Stimulated activated CD4-positive, alpha-beta T cell treated with anti-CD3 and anti-CD28 coated beads, Interleukin-4, amount 100 ng/mL, for 1 hour (primary cell): ENCODE measurements at places on chromosomes 7 and 10.
A peak's percentile ranks its signal among the peaks of the same experiment; 100 is the strongest.

DNA sequence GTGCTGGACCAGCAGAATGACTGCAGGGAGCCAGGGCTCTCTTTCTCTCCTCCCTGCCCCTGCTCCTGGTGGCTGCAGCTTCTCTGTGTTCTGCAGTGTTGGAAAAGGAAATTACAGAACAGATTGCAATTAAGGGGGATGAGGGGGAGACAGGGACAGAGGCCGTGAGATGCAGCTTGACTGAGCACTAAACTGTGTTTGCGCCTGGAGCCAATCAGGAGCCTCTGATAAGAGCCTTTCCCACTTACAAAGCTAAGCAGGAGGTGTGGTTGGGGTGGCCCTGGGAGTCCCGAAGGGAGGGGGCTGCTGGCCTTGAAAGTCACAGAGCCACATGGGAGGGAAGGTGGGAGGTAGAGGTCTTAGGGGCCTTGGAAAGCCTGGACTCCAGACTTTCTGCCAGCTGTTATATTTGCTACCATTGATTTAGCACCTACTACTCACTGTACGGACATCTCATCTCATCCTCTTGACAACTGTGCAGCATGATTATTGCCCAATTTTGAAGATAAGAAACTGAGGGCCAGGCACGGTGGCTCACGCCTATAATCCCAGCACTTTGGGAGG lies 26.7 kb downstream of the TRIM8 start:
- DNase-seq, result no peak

DNA sequence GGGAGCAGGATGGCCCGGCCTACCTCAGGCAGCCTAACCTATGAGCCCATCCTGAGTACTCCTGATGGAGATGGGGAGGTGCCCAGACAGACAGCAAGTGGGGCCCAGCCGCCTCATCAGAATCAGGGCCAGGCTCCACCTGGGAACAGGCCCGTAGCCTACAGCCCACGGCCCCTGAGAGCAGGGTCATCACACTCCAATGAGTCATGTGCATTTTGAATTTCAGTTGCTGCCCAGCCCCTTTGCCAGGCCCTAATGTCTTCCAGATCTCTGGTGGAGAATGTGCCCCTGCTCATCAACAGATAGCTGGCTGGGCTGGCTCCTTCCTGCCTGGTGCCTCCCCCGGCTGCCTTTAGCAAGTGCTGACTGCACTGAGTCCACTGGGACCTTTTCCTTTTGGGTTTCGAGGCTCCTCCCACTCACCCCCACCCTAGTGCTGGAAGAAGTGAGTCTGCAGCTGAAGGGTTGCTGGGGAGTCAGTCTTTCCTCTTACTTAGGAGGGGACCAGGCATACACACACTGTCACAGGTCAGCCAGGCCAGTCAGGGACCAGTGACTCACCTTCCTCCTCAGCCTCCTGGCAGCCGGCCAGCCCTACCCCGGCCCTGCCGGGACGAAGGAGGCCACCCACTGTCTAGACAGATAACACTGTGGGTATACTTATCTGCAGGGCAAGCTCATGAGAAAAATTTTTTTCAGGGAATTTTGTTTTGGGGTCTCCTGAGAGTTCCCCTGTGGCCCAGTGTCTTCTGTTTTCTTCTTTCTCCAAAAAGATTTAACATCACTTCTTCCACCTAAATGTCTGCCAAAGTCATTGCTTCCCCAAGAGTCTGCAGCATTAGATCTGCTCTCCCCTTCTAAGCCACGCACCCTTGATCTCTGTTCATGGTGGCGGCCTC lies 9.1 kb upstream of the ASIC3 start:
- peak; percentile 57 for DNase-seq

GRCh38 chr10:4781955-4782354 lies 44.1 kb upstream of the AKR1E2 start:
- no peak for DNase-seq

- no peak for DNase-seq
These were observed 106.9 kb upstream of the C7orf33 start for GRCh38 chr7:148483515-148484308.

- no peak for DNase-seq
These were observed 263.6 kb upstream of the ZMIZ1 start for GRCh38 chr10:78805176-78805575.

GRCh38 chr7:101879565-101879964 lies 62.1 kb downstream of the CUX1 start:
- DNase-seq, result no peak

DNA sequence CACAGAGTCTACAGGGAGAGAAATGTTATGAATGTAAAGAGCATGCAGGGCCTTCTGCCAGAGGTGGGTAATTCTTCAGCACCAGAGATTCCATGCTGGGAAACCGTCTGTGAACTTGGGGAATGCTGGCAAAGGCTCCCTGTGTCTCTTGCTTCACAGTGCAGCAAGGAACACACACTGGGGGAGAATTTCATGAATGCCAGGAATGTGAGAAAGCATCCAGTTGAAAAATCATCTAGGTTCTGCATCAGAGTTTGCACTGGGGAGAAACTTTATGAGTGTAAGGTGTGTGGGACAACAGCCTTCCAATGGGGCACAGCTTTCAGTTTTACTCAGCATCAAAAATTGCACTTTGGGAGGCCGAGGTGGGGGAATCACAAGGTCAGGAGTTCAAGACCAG lies 224.3 kb upstream of the IGFBP3 start:
- no peak for DNase-seq

- no peak for DNase-seq
These were observed 7.4 kb upstream of the TTYH3 start for GRCh38 chr7:2624293-2624886.

DNA sequence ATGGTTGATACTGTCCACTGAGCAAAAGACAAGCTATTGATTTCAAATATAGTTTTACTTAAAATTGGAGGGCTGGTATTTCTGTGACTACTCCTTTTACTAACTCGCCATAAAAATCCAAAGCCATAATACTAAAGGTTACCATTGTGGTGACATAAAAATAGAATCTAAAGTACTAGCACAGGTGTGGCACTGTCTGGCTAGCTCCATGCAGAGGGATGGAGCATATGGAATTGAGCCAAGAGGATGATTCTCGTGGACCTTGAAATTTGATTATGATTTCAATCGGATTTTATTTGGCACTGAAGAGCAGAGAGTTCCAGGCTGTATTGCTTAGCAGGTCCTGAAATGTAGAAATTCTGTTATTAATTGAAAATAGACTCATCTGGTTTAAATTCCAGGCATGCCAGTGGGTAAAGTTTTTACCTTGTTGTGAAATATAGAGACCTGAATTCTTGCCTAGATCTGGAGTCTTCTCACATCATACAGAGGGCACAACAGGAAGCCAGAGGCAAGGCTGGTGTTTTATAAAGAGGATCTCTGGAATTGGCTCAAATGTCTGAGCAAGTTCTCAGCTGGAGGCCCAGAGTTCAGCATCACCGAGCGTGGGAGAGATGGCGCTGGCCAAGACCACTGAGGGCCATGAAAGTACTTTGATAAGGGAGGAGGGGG lies 29.9 kb upstream of the DLD start:
- DNase-seq, result no peak

GRCh38 chr7:18495412-18496340 lies at the start of gene HDAC9:
Gene HDAC9 (plus strand): TSS chr7:18495749. CDS start chr7:18496303, 554 bp downstream.
- DNase-seq, result no peak

DNA sequence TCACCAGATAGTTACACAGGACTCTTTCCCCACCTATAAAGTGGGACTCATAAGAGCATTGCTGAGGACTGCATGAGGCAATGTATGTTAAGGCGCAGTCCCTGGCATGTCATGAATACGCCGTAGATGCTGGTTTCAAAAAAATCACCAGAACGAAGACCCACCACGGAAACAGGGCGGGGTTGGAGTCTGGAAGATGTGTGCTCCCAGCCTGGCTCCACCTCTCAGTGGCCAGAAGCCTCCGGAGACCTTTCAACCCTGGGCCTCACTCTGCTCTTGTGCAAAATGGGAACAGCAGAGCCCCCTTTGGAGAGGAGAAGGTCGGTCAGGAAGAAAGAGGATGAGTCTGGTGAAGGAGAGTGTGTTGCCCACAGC lies 12.4 kb upstream of the ZMIZ1 start:
- no peak for DNase-seq

- DNase-seq, result no peak
These were observed 238.6 kb downstream of the COBL start for GRCh38 chr7:51077987-51078370.

DNA sequence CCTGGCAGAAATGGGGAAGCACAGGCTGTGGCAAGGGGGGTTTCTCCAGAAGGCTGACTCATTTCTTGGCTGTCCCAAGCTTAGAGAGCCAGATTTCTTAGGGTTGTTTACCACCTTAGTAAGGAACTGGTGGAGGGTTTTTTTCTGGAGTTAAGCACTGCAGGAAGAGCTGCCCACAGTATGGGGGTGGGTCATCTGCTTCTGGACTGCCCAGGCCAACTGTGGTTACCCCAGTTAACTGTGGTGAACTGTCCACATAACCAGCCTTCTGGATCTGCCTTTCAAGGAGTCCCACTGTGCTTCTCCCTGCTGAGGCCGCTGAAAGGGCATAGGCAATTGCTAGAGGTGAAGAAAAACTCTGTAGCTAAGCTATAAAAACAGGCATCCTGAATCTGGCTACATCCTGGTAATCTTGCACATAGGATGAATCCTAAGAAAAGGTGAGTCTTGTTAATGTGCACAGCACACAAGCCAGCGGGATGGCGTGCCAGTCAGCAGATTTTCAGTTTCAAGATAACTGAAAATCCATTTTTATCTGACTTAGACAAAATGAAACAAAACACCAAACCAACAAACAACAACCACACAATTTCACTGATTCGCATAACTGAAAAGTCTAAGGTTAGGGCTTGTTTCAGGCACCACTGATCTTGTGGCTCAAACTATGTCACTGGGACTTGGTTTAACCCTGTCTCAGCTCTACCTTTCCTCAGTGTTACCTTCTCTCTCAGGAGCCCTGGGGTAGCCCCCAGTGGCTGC lies 21.6 kb upstream of the TSPAN33 start:
- peak; percentile 33 for DNase-seq

- no peak for DNase-seq
These were observed 12.9 kb upstream of the GRID2IP start for GRCh38 chr7:6563936-6564770.

DNA sequence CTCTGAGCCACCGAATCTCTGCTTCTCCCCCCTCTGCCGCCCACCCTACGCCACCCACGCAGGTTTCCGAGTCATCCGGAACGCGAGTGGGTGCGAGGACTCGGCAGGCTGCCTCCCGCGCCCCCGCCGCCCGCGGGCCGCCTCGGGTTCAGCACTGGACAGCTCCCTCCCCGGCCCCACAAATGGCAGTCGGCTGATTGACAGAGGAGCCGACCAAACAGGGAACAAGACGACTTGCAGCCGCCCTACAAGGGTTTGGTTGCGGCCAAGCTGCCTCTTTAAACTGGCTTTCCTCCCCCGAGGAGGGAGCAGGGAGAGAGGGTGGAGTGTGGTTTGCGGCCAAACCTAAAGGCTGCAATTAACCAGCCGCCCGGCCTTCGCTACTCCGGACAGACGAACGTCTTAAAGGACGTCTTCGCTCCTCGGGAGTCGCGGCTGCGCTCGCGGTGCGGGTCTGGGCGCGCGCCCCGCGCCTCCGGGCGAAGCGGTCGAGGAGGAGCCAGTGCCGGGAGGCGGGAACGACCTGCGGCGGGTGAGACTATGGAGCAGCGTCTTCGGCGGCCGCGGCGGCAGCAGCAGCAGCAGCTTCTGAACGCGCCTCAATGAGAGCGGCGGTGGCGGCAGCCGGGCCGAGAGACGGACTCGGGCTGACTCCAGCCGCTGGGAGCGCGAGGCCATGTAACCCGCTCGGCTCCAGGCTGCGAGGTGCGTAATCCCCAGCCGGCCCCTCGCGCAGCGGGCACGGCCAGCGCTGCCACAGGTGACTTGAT lies at the start of gene GPR158:
TSS of gene GPR158 (plus strand) at position 541 of the 770 bp plus-strand sequence. CDS start 420 bp downstream, outside the sequence.
- peak; percentile 50 for DNase-seq

DNA sequence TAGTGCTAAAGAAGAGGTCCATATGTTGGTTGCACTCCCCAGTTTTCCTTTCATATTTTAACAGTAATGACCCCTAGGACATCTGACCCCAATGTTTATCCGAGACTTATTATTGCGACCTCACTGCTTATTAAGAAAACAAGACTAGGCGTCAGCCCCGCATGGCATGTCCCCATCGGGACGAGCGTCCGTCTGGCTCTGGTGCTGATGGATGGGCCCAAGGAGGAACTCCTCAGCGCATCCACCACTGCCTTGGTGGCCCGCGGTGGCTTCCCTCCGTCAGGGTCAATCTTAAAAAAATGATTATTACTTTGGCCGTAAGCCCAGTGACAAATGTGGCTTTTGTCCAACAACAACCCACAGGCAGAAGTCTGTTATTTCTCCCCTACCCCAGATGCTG lies 40.1 kb upstream of the CXCL12 start:
- DNase-seq, result no peak
